ENCODE measurements at places on chromosomes 11 and 22.
A peak's percentile ranks its signal among the peaks of the same experiment; 100 is the strongest.

DNA sequence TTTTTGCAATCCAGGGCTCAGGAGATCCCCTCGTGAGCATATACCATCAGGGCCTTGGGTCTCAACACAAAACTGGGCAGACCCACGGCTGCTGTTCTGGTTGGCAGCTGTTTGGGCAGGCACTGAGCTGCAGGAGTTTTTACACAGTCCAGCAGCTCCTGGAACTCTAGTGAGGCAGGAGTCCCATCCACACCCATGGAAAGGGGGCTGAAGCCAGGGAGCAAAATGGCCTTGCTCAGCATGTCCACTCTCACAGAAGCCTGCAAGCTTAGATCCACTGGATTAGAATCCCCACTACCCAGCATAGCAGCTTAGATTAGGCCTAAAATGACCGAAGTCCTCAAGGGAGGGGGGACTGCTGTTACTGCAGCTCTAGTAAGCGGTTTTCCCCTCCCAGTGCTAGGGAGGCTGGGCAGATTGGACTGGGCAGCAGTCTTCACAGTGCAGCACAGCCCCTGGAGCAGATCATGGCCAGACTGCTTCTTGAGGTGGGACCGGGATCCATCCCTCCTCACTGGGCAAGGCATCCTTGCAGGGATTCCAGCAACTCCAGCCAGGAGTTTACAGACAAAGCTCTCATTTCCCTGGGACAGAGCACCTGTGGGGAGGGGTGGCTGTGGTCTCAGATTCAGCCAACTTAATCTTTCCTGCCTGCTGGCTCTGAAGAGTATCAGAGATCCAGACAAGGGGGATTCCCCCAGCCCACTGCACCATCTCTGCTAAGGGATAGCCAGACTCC, 36.4 kb upstream of the CARD16 start:
- no peak for DNase-seq

DNA sequence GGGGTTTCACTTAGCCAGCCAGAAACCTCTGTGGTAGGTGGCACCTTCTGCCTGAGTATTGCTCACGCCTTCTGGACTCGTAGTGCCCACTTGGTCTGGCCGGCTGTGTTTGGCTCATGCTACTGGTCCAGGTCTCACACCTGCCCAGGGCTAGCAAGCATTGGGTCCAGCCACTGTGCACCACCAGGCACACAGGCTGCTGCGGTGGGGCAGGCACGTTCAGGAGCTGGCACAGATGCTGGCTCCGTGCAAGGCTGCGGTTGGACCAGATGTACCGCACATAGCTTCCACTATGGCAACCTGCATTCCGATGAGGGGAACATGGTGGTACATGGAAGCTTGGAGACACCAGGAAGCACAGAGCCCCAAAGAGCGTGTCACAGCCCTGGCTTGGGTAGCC, 34.8 kb upstream of the EXPH5 start:
- no peak for DNase-seq

- peak; percentile 72 for DNase-seq
These were observed 53.8 kb downstream of the ST14 start for GRCh38 chr11:130213143-130213978.

- DNase-seq = no peak
These were observed 5.3 kb downstream of the SLC37A2 start for GRCh38 chr11:125068368-125068767.

DNA sequence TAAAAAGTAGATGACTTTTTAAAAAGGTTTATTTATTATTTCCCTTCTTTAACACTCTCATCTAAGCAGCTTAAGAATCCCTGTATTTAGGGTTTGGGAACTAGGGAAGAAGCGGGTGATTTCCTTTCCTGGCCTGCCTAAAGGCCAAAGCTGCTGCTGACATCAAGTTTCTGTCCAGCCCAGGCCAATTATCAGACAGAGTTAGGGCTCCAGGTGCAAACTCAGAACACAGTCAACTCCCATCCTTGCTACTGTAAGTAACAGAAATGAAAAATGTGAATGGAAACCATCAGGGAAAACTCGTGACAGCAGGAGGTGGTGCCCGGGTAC, 108.9 kb downstream of the CCDC81 start:
- peak; percentile 38 for DNase-seq

DNA sequence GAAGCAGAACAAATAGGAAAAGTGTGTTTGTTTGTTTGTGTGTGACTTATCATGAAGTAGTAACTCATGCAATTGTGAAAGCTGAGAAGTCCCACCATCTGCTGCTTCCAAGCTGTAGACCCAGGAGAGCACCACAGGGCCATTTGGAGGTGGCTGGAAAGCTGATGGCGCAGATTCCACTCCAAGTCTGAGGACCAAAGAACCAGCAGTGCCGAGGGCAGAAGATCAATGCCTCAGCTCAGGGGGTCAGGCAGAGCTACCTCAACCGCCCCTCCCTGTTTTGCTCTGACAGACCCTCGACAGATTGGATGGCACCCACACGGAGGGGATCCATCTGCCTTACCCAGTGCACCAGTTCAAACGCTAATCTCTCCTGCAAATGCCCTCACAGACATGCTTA, 896.2 kb downstream of the BRD1 start:
- no peak for DNase-seq

DNA sequence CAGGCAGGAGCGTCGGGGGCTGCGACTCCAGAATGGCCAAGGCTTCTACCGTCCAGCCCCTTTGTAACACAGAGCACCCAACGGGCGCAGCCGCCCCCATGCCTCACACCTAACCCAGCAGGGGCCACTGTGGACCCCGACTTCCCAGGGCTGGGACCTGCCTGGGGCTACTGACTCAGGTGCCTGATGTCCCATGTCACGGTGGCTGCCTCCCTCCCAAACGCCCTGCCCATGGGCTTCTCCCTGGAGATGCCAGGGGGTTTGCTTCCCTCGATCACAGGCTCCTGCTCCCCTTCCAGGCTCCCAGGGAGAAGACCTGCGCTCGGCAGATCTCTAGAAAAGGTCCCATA, 84.0 kb downstream of the MYEOV start:
- DNase-seq = peak; percentile 15

GRCh38 chr11:121692236-121692635, 239.5 kb upstream of the SORL1-AS1 start:
- DNase-seq = no peak

DNA sequence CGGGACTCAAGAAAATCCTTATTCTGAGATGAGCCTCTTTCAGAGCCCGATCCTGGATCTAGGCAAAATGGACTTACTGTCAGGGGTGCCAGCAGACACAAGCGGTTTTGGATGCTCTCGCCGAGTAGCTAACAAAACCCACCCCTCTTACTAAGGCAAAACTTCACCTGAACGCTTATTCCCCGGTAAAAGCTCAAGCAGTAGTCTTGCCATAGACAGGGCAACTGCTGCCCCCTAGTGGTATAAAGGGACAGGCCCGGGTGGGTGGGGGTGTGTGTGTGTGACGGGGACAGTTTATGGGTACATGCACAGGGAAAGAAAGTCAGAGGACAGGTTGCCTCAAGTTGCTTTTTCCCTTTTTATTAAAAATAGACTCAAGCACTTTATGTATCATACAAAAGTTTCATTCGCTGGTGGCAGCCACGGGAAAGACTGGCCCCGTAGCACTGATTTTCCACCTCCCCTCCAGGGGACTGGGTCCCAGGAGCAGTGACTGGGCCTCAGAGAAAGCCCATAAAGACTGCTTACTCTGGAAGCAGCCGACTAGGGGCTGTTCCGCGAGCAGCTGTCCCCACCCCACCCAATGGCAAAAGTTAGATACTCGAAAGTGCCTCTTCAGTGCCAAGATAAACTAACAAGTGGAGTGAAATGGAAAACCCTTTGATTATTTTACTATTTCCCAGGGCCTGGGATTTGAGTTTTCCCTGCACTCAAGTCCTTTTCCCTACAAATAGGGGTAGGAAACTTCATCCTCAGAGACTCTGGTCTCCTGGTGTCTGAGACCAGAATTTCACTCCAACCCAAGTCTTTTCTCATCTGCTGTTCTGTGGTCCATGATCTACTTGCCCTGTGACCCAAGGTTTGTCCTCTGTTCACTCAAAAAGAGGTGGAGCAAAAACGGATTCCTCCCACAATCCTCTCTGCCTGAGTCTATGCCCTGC, 4.7 kb downstream of the YPEL4 start:
- peak; percentile 86 for DNase-seq

GRCh38 chr11:57502870-57503269, 12.6 kb downstream of the SLC43A1 start:
- no peak for DNase-seq

DNA sequence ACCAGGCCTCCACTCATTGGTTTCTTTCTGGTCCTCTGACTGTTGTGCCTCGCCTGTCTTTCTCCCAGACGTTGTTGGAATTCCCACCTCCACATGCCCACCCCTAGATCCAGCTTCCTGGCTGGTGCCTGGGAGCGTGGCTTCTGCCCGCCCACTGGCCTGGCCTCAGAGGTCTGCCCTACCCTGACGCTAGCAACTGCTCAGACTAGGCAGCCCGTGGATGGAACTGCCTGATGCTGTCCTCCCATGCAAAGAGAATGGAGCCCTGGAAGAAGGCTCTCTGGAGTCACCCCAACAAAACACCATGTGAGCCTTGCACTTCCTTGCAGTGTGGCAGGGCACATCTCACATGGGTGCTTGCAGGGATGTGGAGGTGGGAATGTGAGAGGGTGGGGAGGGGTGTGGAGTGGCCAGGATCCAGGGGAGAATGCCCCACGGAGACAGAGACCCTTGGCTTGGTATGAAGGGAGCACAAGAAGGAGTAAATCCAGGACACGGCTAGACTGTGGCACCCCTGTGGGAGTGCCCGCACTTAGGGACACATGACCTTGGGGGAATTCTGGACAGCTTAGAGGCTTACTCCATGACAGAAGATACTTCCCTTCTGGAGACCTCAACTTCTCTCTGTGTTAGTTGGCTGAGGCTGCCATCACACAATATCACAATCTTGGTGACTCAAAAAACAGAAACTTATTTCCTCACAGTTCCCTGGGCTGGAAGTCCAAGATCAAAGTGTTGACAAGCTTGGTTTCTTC, 22.5 kb upstream of the ADA2 start:
- DNase-seq = no peak

DNA sequence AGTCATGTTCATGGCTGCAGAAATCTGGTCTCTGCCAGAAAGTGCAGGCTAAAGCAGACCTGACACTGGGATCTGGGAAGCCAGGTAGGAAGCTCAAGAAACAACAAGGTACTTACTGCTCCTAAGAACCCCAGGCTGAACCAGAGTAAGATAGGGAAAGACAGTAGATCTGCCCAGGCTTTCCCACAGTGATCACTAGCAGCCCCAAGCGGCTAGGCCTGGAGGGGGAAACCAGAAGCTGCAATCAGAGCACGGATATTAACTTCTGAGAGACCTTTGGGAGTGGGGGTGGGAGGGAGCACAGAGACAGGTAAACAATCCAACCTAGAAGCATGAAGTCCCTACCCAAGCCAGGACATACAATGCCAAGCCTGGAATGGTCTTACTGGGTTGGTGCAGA, 135.2 kb upstream of the C11orf58 start:
- no peak for DNase-seq

DNA sequence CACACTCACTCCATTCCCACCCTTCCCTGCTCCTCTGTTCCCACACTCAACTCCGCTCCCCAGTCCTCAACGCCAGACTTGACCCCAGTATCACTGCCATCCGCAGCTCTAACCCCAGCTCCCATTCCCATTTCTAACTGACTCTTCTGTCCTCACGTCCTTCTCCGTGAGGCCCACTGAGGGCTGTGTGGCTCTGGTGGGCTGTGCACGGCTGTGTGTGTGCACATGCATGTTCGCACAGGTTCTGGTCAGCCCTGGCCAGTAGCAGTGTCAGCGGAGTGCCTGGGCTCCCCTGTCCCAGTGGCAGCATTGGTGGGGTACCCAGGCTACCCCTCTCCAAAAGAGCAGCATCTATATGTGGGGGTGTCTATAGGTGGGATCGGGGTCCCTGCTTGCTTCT, 5.0 kb downstream of the CAPN1 start:
- no peak for DNase-seq

DNA sequence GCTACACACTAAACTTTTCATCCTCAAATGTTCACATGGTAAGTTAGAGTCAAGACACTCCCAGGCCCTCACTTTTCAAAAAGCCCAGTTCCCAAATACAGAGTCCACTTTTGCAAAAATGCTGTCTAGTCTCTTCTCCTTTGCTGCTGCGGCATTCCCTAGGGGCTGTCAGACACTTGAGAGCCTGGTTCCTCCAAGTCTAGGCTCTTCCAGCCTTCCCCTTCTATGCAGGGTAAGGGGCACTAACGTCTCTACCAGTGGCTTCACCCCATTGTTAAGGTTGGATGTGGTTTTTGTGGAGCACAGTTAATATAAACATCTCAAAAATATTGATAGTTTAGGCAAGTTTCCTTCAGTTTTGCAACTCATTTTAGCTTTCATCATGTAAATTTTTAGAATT, 181.5 kb downstream of the KIF18A start:
- DNase-seq = no peak

DNA sequence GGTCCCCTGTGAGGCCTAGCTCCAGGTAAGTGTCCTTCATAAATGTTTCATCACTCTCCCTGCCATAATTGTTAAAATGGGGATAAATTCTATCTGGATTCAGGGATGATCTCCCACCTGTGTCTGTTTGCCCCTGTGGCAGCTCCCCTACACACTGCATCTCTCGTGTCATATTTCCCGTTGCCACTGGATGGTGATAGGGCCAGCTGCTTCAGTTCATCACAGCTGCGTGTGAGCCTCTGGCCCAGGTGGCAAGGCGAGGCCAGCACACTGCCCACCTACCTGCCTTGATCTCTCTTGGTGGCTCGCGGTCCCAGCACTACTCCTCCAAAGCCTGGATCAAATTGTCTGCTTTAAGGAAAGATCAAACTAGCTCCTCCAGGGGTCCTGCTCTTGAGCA, 187.4 kb downstream of the GRIK4 start:
- no peak for DNase-seq

- no peak for DNase-seq
These were observed 3.9 kb downstream of the SPTBN2 start for GRCh38 chr11:66725114-66725513.

DNA sequence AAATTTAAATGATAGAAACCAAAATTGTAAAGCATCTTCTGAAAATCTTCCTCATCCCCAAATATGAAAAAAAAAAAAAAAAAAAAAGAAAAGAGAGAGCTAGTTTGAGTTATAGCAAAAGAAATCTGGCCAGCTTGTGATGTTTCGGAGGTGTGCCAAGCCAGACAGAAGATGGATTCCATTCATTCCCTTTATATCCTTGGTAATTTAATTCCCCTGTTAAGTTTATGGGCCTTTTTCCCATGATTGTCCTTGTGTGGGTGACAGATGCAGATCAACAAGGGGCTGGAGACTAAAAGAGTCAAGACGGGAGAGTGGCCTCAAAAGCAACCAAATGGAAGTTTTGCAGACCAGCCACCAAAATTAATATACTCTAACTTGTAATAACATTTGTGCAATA, 47.6 kb upstream of the PARVA start:
- no peak for DNase-seq
